Stimulated activated CD8-positive, alpha-beta memory T cell treated with anti-CD3 and anti-CD28 coated beads, Interleukin-15, amount 100 ng/mL, for 4 hours (primary cell): ENCODE measurements at places on chromosomes 6 and 20.

DNA sequence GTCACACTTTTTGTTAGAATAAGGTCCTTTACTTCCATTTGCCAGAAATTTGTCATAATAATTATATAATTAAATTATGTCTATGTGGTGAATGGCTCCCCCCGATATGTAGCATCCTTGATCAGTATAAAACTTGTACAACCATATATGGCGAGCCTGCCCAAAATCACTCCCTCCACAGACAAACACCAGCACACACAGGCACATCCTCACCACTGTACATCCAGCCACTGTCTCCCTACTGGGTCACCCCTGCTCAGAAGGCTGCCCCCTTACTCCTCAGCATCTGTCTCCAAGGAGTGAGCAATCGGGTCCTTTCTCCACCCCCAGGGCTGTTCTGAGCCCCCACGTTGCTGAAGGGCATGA lies 87.0 kb upstream of the MYL9 start:
- DNase-seq: no peak

DNA sequence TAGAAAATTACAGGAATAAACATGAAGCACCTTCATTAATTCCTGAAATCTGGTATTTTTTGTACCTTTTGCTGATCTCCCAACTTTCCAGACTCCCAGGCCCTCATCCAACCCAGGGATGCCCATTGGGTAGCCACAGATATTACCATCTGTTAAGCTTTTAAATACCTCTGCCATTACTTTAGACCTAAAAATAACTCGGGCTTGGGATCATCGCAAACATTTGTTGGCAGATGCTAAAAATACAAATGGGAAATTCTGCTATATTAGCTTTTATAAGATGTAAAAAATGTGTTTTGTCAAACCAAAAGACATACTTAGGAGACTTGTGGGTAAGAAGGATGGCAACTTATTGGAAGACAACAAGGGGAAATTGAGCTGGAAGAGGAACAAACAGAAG lies 376.1 kb downstream of the CENPW start:
- DNase-seq: no peak

- no peak for DNase-seq
These were observed 11.0 kb downstream of the KIF16B start for GRCh38 chr20:16562259-16562658.

- DNase-seq: no peak
These were observed 16.6 kb downstream of the NPEPL1 start for GRCh38 chr20:58709013-58709702.
